ENCODE measurements at places on chromosomes 4 and X.
A peak's percentile ranks its signal among the peaks of the same experiment; 100 is the strongest.

- H3K4me3 ChIP-seq, result no peak overlapping the region
- DNase-seq, result no peak
Observed at GRCh38 chrX:96372313-96373046, 312.2 kb upstream of the DIAPH2 start.

DNA sequence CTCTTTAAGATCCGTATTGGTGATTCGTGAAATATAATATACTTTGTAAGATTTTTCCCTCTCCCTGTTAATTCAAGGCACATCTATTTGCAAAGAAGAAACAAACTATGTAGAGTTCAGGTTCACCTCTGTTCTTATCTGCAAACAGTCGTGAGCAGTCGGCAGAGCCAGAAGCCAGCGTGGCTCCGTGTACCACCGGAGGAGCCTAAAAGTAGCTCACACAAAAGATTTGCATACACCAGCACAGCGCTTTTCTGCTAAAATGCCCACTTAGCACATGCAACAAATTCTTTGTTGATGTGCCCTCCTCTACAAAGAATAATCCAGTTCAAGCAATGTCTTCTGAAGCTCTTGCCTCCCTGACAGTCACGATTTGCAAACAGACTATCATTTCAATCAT is 416.0 kb upstream of the TENM3 start:
- no peak overlapping the region for H3K27ac ChIP-seq
- no peak for DNase-seq
- H3K4me3 ChIP-seq, result no peak overlapping the region
- no peaks in the 10 kb centered on the region for H3K36me3 ChIP-seq
- H3K4me1 ChIP-seq, result no peaks in the 10 kb centered on the region
- no peaks in the 10 kb centered on the region for H3K27me3 ChIP-seq

DNA sequence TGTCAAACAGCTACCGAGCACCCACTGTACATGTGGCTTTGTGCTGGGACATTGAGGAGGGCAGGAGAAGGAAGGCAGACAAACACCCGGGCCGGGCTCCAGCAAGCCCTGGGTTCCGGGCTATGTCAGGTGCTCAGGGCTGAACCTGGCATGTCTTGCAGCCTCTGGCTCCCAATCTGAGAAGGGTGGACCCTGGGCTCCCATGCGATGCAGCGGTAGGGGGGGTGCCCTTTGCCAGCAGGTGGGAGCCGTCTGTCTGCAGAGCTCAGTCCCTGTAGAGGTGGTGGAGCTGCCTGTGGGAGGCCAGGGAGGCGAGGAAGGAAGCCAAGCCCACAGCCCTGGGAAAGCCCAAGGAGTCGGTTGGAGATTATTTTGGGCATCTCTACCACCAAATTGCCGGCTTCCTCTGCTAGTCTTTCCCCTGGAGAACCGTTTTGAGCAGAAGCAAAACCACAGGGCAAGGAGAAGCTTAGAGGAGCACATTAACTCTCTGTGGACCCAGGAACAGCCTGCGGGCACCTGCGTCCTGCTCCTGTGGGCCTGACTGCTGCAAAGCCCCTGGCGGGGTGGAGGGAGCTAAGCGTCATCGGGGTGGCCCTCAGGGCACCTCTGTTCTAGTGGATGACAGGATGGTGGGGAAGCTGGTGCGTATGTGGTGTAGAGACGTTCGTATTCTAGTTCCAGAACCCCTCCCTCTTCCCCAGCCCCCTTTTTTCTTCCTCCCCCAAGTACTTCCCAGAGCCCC is 10.3 kb downstream of the CPZ start:
- no peaks in the 10 kb centered on the region for H3K36me3 ChIP-seq
- H3K27me3 ChIP-seq, result peaks cover 7% of the 10 kb centered on the region
- H3K27ac ChIP-seq, result no peak overlapping the region
- no peaks in the 10 kb centered on the region for H3K4me1 ChIP-seq
- DNase-seq, result no peak

- no peaks in the 10 kb centered on the region for H3K27me3 ChIP-seq
- no peak overlapping the region for H3K27ac ChIP-seq
- H3K36me3 ChIP-seq, result no peaks in the 10 kb centered on the region
- H3K4me3 ChIP-seq, result no peak overlapping the region
Observed at GRCh38 chrX:14440106-14440505, 89.2 kb upstream of the GLRA2 start.

DNA sequence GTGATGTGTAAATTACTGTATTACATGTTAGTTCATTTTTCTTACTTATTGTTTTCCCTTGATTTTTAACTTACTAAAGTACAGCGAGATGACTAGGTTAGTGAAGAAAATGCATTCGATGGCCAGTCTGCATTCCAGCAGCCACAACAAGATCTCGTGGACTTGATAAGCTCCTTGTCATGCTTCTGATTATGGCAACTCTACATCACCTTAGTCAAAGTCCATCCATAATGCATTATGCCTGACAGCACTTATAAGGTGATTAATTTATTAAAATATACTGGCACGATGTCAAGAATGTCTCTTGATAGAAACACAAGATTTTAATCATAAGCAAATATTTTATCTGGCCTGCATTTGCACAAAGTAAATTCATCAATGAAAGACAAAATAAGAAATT is 109.9 kb upstream of the NAP1L5 start:
- no peaks in the 10 kb centered on the region for H3K36me3 ChIP-seq
- H3K27me3 ChIP-seq, result no peaks in the 10 kb centered on the region
- no peak overlapping the region for H3K27ac ChIP-seq
- H3K4me3 ChIP-seq, result no peak overlapping the region

DNA sequence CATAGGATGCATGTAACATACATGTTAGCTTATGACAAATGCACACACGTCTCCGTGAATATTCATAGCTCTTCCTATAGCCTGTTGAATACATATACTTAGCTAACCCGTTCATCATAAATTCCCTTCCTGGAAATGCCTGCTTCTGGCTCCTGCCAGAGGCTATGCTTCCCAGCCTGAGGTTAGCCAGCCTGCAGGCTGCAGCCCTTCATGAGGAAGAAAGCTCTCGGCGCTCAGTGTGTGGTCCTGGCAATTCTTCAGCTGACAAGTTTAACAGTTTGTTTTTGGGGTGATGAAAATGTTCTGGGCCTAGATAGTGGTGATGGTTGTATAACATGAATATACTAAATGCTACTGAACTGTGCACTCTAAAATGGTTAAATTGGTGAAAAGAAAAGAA is 48.8 kb upstream of the MAN2B2 start:
- no peak overlapping the region for H3K4me3 ChIP-seq
- H3K36me3 ChIP-seq, result no peaks in the 10 kb centered on the region
- no peaks in the 10 kb centered on the region for H3K27me3 ChIP-seq
- H3K4me1 ChIP-seq, result no peaks in the 10 kb centered on the region

DNA sequence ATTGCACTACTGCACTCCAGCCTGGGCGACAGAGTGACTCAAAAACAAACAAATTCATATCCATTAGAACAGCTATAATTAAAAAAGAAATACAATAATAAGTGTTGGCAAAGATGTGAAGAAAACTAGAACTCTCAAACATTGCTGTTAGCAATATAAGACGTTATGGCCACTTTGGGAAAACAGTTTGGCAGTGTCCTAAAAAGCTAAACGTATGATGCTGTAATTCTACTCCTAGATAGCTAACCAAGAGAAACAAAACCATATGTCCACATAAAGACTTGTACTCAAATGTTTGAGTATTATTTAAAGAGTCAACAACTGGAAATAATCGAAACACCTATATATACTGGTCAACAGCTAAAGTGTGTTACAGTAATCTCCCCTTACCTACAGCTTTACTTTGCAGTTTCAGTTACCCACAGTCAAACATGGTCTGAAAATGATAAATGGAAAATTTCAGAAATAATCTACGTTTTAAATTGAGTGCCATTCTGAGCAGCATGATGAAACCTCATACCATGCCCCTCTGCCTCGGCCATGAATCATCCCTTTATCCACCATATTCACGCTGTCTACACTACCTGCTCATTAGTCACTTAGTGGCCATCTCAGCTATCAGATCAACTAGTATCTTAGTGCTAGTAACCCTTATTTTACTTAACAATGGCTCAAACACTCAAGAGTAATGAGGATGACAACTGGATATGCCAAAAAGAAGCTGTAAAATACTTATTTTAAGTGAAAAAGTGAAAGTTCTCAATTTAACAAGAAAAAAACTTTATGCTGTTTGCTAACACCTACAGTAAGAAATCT is 4.9 kb downstream of the ELF2 start:
- no peak overlapping the region for H3K4me3 ChIP-seq
- peaks cover 11% of the 10 kb centered on the region for H3K27me3 ChIP-seq
- H3K36me3 ChIP-seq, result no peaks in the 10 kb centered on the region
- H3K4me1 ChIP-seq, result peaks cover 2% of the 10 kb centered on the region

GRCh38 chr4:185196437-185196836 is 7.4 kb downstream of the CFAP97 start:
- no peak overlapping the region for H3K27ac ChIP-seq
- no peaks in the 10 kb centered on the region for H3K4me1 ChIP-seq
- H3K36me3 ChIP-seq, result no peaks in the 10 kb centered on the region
- H3K27me3 ChIP-seq, result no peaks in the 10 kb centered on the region
- DNase-seq, result no peak
- H3K4me3 ChIP-seq, result no peak overlapping the region

- peak; percentile 71 for DNase-seq
- no peaks in the 10 kb centered on the region for H3K36me3 ChIP-seq
- H3K4me3 ChIP-seq, result peak overlapping the region; percentile 62
- peaks cover 3% of the 10 kb centered on the region for H3K4me1 ChIP-seq
- H3K27ac ChIP-seq, result peak overlapping the region; percentile 84
- H3K27me3 ChIP-seq, result no peaks in the 10 kb centered on the region
Observed at GRCh38 chr4:184343502-184344177, 126.0 kb upstream of the ENPP6 start.

GRCh38 chr4:116561768-116562167 is 523.6 kb downstream of the TRAM1L1 start:
- H3K27me3 ChIP-seq, result no peaks in the 10 kb centered on the region
- H3K36me3 ChIP-seq, result no peaks in the 10 kb centered on the region
- H3K4me1 ChIP-seq, result no peaks in the 10 kb centered on the region

DNA sequence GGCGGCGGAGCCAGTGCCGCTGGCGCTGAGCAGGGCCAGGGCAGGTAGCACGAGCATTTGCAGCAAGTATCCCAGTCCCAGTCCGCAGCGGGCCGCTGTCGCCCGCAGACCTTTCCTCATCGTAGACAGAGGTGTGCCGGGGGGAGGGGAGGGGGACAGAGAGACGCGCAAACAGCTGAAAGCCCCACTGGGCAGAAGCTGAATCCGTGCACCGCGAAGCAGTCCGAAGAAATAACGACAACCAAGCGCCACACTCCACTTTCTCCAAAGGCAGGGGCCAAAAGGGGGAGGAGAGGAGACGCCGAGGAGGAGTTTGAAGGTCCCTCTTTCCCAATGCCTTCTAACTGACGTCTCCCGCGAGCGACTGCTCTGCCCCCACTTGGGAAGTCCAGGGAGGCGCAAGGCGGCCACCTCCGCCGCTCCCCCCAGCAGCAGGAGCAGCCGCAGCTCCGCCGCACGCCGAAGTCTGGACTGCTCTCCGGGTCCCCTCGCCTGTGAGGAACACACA is at the start of gene UNC5C:
TSS of gene UNC5C (minus strand) at position 236 of the 508 bp plus-strand sequence.
- H3K4me1 ChIP-seq, result peaks cover 15% of the 10 kb centered on the region
- peaks cover 62% of the 10 kb centered on the region for H3K27me3 ChIP-seq
- no peak for DNase-seq
- no peaks in the 10 kb centered on the region for H3K36me3 ChIP-seq
- peak within 1 kb of the TSS; percentile 38 for H3K27ac ChIP-seq
- H3K4me3 ChIP-seq, result peak within 1 kb of the TSS; percentile 56

- no peak overlapping the region for H3K27ac ChIP-seq
- no peaks in the 10 kb centered on the region for H3K36me3 ChIP-seq
- no peak overlapping the region for H3K4me3 ChIP-seq
Observed at GRCh38 chr4:153884325-153884724, 95.4 kb upstream of the SFRP2 start.

DNA sequence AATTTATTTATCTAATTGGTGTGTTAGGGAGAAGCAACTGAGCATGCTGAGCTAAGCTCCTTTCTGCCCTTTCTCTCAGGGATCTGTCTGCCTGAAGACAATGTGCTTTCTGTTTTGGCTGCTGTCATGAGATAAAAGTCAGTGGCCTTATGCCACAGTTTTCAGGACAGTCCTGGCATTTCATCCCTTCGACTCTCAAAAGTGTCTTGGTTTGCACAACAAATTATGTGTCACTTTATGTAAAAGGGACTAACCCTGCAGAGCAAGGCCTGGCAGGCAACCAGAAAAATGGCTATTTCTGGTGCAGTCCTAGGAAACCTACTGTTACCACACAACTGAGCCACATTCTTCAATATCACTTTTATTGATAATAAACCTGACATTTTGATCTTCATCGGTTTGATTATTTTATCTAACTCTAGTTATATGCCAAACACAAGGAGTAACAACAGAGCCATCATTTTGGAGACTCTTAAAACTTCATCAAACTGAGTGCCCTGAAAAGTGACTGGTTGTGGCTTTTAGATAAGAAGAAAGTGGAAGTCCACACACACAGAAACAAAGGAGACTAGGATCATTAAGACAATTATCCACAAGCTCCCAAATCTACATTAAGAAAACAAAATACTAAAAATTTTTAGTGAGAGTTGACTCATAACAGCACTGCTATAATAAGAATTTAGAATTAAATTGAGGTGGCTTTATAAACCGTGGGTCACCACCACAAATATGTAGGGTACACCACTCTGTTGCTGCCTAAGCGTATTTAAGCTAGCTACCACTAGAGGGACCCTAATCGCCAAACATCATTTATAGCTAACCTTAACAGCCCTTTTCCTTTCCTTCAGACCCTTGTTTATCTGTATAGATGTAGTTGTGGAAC is 95.9 kb upstream of the PTPN13 start:
- no peak overlapping the region for H3K4me3 ChIP-seq
- H3K4me1 ChIP-seq, result no peaks in the 10 kb centered on the region
- no peaks in the 10 kb centered on the region for H3K36me3 ChIP-seq
- DNase-seq, result peak; percentile 26
- no peak overlapping the region for H3K27ac ChIP-seq

- no peak overlapping the region for H3K4me3 ChIP-seq
- no peaks in the 10 kb centered on the region for H3K4me1 ChIP-seq
- H3K27me3 ChIP-seq, result no peaks in the 10 kb centered on the region
- no peaks in the 10 kb centered on the region for H3K36me3 ChIP-seq
Observed at GRCh38 chr4:140277576-140277975, 95.9 kb upstream of the SCOC start.

DNA sequence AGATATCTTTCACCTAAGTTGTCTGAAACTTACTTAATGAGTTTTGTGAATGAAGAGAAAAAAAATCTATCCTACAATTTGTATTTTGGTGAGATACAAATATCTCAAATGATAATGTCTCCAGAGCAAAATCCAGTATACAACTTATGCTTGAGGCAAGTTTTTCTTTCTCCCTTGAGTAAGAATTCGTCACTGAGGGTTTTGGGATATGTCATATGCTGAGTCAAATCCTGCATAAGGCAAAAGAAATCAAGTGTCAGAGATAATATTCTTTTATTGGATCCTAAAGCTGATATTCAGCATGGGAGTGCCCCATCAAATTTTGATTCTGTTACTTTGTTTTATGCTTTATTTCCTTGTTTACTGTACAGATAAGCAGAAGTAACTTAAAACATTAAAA is 1308.6 kb downstream of the ARAP2 start:
- no peaks in the 10 kb centered on the region for H3K27me3 ChIP-seq
- no peak overlapping the region for H3K27ac ChIP-seq
- no peak for DNase-seq
- no peaks in the 10 kb centered on the region for H3K36me3 ChIP-seq
- H3K4me3 ChIP-seq, result no peak overlapping the region
- H3K4me1 ChIP-seq, result no peaks in the 10 kb centered on the region
